ENCODE measurements at places on chromosomes 2 and 18. TPM values are rescaled to one million over a fixed set of nuclear protein-coding genes. Genes with fewer than 3 reads are reported as not detected.

The RTP5 gene
- total RNA-seq = not detected

The CAPN14 gene
- total RNA-seq = not detected

The PARD6G gene
- 9.9 TPM for total RNA-seq

The HOXD12 gene
- total RNA-seq = not detected

The POTEC gene
- total RNA-seq = not detected
